ENCODE measurements at places on chromosomes 6 and 20. TPM values are rescaled to one million over a fixed set of nuclear protein-coding genes. Genes with fewer than 3 reads are reported as not detected.

Gene STMND1
- not detected for total RNA-seq

Gene COL12A1
- 16.6 TPM for total RNA-seq

Gene RIOK1
- total RNA-seq = 12.8 TPM

Gene RRAGD
- 47.1 TPM for total RNA-seq

Gene OR2H1
- total RNA-seq = not detected

Gene PROCR
- total RNA-seq = 2.2 TPM

Gene TBCC
- 18.3 TPM for total RNA-seq

Gene BPIFB2
- not detected for total RNA-seq

Gene TRIM38
- total RNA-seq = 1.5 TPM

Gene C6orf52
- total RNA-seq = 2.8 TPM

Gene SUMO4
- total RNA-seq = 2.6 TPM

Gene SLC32A1
- total RNA-seq = 29.9 TPM

Gene NTSR1
- 1.3 TPM for total RNA-seq

Gene NKAIN4
- 18.9 TPM for total RNA-seq
